ENCODE measurements at places on chromosomes 5 and 9.

DNA sequence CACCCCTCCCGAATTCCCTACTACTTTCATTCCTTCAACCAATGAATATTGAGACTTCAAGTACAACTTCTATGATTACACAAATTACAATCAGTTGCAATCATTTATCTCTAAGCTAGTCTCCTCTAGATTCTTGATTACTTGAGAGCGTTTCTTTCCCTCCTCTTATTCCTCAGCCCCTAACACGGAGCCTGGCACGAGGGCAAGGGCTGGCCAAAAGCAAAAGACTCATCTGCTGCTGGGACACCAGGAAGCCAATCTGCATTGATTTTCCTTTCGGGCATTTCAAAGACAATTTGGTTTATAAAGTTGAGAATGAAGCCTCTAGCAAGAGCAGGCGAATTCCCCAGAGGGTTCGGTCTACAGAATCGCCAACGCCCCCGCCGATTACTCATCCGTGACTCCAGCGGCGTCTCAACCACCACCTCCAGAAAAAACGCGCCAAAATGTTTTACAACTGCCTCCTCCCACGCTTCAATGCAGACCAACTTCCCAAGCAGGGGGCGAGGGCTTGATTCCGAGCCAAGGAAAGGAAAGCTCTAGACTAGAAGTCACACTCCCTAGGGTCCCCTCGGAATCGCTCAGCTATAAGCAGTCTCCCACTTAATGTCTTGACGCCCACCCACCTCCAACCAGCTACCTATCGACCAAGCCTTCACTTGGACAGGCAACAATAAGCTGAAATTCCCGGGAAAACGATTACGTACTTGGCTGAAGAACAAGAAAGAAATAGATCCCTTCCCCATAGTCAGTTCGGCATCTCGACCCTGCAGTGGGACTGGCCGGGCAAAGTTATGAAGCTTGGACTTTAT, 1.5 kb downstream of the PCSK1 start:
- DNase-seq: no peak

- no peak for DNase-seq
Measured at GRCh38 chr5:37846786-37847310, 7.0 kb upstream of the GDNF start.

GRCh38 chr5:154811653-154812465, 38.5 kb downstream of the FAXDC2 start:
- peak; percentile 39 for DNase-seq

GRCh38 chr9:34884747-34885189, 73.3 kb upstream of the PHF24 start:
- DNase-seq: no peak

DNA sequence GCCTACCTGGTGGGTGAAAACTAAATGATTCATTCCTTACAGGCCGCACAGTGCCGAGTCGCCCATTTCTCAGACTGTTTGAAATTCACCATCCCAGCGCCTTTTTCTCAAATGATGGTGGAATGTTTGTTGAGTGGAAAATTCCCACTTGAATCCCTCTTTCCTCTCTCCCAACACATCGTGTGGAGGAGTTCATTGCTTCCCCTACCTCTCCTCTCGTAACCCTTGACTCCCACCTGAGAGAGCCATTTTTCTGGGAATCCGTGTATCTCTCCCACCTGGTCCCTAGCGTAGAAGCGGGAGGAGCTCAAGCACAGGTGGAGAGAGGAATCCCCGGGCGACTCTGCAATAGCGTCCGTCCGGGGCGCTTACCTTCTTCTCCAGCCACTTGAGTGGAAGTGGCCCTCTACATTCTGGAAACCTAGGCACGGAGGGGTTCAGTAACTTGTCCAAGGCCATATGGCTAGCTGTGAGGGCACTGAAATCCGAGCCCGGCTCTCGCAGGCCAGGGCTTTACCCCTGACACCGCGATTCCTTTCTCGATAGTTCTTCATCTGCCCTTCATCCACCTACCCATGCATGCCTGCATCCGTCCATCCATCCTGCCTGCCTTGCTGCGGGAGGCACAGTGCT, 683 bp downstream of the OSMR start:
- DNase-seq: no peak

DNA sequence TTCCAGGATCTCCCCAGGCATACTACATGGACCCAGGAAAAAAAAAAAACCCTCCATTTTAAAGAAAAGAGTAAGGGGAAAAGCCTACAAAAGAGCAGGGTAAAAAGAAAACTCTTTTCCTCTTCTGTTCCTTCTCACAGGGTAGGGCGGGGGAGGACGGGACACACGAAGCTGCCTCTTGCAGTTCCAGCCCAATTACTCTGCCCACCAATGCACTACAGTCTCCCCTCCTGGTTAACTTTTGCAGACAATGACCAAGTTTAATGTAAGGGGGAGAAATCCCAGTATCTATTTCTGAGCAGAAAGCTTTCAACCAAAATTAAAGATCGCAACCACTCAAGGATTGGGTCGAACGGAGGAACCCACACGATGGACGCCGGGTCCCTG, 1.3 kb downstream of the BRD3 start:
- DNase-seq: no peak

DNA sequence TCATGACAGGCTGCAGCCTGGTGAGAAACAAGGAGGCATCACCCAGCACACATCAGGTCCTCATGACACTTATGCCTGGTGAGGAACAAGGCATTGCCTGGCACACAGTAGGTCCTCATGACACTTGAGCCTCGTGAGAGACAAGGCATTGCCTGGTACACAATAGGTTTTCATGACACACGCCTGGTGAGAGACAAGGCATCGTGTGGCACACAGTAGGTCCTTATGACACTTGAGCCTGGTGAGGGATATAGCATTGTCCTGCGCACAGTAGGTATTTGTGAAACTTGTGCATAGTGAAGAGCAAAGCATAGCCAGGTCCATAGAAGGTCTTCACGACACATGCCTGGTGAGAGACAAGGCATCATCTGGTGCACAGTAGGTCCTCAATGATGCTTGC, 23.5 kb downstream of the WHRN start:
- no peak for DNase-seq

DNA sequence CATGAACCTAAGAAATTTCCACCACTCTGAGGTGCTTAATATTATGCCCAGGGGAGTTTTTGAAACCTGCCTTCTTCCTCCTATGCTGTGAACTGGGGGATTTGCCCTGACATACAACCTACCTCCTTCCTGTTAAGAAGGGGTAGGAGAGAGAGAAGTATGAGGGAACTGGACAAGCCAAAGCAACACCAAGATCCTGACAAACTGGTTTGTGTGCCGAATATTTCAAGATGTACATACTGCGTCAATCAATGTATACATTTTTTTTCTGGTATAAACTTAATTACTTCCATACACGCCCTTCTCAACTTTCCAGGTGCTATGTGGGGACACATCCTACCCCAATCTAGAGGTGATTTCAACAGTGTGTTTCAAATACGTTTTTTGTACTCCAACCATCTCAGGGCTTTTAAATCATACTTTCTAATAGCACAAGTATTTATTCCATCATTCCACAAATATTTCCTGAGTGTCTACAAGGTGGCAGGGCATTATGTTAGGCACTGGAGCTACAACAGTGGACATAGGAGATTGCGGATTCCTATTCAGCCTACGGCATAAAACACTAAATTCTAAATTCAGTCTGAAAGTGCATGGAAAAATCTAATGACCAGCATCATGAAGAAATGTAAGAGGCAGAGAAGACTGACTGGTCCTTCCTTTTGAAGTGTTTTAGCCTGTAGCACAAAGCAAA, 70.1 kb upstream of the IFNK start:
- no peak for DNase-seq

GRCh38 chr9:16449076-16449730, 421.3 kb downstream of the BNC2 start:
- no peak for DNase-seq

DNA sequence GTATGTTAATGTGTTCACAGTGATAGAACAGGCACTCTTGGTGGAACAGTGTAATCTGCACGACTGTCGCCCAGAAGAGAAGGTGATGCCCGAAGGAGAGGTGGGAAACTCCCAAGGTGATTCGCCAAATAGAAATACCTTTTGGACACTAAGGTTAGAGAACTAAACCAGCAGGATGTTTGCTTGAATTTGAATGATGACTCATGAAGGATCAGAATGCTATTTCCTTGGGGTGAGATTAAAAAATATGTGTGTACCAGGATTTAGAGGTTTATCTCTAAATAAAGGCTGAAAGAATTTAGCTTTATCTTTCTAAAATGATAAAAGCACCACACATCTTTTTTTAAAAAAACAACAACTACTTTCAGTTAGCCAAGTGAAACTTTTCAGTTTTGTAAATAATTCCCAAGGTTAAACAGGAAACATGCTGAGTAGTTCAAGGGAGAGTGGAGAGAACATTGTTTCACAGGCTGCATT, 297.4 kb upstream of the TAS2R1 start:
- DNase-seq: no peak

GRCh38 chr9:99184110-99184474, 37.6 kb downstream of the ALG2 start:
- DNase-seq: no peak

DNA sequence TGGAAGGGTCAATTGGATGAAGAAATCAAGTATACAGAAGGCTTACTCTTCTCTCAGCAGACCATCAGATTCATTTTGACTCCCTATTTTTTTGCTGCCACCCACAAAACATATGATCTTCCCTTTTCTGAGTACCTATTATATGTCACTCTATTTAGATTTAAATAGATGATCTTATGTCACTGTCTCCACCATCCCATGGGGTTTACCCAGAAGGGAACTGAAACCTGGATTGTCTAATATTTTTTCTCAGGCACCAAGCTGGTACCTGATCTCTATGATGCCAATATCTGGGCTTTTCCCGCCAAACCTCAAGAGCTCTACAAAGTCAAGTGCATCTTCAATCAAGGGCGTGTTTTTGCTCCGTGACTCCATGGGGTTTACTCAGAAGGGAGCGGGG, 118.7 kb downstream of the GAS1 start:
- DNase-seq: no peak

GRCh38 chr9:100686420-100686819, 108.5 kb downstream of the CAVIN4 start:
- DNase-seq: no peak

DNA sequence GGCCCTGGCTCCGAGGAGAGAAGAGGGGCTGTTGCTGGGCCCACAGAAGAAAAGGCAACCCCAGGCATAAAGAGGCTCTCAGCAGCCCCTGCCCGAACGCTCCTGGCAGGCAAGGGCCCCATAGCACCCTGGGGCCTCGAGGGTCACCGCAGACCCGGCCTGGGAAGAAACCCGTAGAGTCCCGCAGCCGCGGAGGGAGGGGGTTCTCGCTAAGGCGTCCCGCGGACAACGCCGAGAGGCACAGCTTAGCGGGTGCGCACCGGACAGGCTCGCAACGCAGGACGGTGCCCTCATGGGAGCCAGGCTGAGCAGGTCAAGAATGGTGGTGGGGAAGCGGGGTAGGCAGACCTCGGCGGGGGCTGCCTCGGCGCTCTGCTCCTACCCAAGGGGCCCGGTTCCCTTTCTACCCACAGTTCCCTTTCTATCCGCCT, 6.7 kb downstream of the PITX1 start:
- no peak for DNase-seq

DNA sequence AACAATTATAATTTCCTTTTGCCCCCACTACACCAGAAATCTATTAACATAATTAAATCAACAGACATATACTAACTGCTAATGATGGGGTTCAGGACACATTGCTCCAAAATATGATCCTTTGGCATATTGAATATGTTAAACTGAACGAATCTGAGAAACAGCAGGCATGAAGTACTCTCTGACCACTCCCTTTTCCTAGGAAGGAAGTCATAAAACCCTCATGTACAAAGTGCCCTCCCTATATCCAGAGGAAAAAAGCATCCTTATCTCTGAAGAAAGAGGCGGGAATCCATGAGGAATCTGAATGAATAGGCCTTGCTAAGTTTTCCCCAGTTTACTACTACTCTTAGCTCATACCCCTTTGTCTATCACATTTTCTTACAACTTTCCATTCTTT, 67.9 kb downstream of the ADAMTS6 start:
- no peak for DNase-seq

- no peak for DNase-seq
Measured at GRCh38 chr9:37575511-37575914, 667 bp downstream of the FBXO10 start.

DNA sequence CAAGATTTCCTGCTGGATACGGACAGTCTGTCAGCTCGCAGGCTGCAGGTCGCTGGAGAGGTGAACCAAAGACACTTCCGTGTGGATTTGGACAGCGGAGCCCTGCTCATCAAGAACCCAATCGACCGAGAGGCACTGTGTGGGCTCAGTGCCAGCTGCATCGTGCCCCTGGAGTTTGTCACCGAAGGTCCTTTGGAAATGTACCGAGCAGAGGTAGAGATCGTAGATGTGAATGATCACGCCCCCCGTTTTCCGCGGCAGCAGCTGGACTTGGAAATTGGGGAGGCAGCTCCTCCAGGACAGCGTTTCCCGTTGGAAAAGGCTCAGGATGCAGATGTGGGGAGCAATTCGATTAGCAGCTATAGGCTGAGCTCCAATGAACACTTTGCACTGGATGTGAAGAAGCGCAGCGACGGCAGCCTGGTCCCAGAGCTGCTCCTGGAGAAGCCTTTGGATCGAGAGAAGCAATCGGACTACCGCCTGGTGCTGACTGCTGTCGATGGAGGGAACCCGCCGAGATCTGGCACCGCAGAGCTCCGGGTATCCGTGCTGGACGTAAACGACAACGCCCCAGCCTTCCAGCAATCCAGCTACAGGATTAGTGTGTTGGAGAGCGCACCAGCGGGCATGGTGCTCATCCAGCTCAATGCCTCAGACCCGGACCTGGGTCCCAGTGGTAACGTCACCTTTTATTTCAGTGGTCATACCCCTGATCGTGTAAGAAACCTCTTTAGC, 658 bp downstream of the PCDHGC4 start:
- DNase-seq: no peak

GRCh38 chr5:10678244-10678643, 82.8 kb downstream of the DAP start:
- no peak for DNase-seq

- no peak for DNase-seq
Measured at GRCh38 chr5:170782438-170782837, 1.1 kb upstream of the GABRP start.

DNA sequence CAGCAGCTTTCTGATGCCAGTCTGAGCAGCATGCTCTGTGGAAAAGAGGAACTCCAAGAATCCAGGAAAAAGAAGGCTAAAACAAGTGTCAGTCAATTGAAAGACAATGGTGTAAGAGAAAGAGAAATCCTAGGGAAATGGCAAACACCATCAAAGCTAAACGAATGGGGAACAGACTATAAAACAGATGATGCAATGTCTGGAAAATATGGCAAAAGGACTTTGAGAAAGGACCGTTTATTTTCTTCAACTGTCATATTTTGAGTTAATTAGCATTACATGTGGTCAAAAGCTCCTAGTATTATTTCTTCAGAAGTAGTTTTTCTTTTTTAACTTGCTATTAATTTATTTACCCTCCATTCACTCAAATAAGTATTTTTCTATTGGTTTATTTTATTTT, 465.2 kb downstream of the LRRC70 start:
- DNase-seq: no peak

DNA sequence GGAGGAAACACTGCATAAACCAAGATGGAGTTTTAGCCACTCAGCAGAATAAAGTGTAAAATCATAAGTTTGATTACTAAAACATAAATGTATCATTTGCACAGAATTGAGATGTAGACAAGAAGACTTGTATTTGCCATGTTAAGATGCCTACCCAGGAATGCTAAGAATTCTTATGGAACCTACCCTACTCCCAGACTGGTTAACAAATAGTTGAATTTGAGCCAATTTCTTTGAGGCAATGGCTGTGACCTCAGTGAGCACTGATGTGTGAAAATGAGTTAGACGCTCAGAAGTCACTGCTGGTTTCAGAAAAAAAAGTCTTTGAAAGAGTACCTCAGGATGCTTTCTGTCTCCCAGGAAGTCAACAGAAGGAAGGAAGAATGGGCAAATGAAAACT, 95.6 kb downstream of the ESM1 start:
- no peak for DNase-seq

GRCh38 chr9:37503736-37504135, 18.0 kb downstream of the POLR1E start:
- DNase-seq: peak; percentile 16
